ENCODE measurements at places on chromosomes 16 and 17.

- no peak for DNase-seq
Observed at GRCh38 chr17:69669441-69670178, 255.1 kb downstream of the MAP2K6 start.

GRCh38 chr16:48318630-48319029 is 66.6 kb downstream of the SIAH1 start:
- peak; percentile 91 for DNase-seq

GRCh38 chr16:58035356-58036170 is 10.0 kb downstream of the MMP15 start:
- DNase-seq = no peak

- no peak for DNase-seq
Observed at GRCh38 chr16:17447101-17447569, 23.6 kb downstream of the XYLT1 start.
